ENCODE measurements at places on chromosomes 7 and 10. TPM values are rescaled to one million over a fixed set of nuclear protein-coding genes. Genes with fewer than 3 reads are reported as not detected.

CAPZA2 gene
- 78.1 TPM for total RNA-seq

IFIT3 gene
- total RNA-seq = 7.8 TPM

SCART1 gene
- total RNA-seq = 6.5 TPM

AMPH gene
- 5.9 TPM for total RNA-seq

CCDC146 gene
- 37.4 TPM for total RNA-seq

UNCX gene
- total RNA-seq = not detected

BMPER gene
- 1.00 TPM for total RNA-seq

MNX1 gene
- 11.7 TPM for total RNA-seq

ELN gene
- total RNA-seq = 147 TPM

VWA2 gene
- 3.3 TPM for total RNA-seq

CPXM2 gene
- 15.7 TPM for total RNA-seq

C10orf95 gene
- 0.82 TPM for total RNA-seq

SYT15 gene
- total RNA-seq = 0.80 TPM

HSPA12A gene
- 9.4 TPM for total RNA-seq

RELN gene
- total RNA-seq = 1.5 TPM

FAM13C gene
- total RNA-seq = 5.6 TPM

CLRN3 gene
- 167 TPM for total RNA-seq

- peak; percentile 17 for DNase-seq
Measured at GRCh38 chr7:45068236-45069023, 20.3 kb downstream of the NACAD start.

DNA sequence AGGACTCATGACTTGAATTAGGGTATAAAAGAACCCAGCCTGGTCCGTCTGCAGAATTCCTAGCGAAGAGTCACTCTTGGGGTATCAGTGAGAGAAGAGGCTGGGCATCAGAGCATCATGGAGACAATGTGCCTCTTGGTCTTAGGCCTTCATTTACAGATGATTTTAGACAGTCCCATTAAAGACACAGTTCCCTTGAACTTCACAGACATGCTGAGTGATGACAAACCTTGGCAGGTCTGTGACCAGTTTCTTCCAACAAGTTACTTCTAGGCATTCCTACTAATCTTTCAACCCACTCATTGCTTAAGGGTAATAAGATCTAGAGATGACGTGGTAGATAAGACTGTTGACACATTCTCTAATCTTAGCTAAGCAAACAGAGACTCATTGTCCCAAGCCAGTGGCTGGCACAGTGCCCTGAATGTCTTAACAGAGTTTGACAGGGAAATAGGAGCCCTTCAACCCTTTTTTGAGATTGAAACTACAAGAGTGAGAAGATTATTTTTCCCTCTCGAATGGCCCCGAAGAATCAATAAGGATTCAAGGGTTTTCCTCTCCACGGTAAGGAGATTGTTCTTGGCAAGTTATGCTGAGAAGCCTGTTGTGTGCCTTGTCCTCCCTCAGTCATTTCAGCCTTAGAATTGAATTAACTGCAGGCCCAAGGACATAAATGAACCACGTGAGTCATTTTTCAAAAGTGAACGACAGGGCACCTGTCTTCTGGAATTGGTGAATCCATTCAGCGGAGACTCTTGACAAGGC lies 281.1 kb downstream of the CCDC3 start:
- DNase-seq = peak; percentile 92

- no peak for DNase-seq
Measured at GRCh38 chr10:132264966-132265889, 42.5 kb downstream of the STK32C start.

GRCh38 chr7:3238525-3239210 lies 62.4 kb upstream of the SDK1 start:
- no peak for DNase-seq

DNA sequence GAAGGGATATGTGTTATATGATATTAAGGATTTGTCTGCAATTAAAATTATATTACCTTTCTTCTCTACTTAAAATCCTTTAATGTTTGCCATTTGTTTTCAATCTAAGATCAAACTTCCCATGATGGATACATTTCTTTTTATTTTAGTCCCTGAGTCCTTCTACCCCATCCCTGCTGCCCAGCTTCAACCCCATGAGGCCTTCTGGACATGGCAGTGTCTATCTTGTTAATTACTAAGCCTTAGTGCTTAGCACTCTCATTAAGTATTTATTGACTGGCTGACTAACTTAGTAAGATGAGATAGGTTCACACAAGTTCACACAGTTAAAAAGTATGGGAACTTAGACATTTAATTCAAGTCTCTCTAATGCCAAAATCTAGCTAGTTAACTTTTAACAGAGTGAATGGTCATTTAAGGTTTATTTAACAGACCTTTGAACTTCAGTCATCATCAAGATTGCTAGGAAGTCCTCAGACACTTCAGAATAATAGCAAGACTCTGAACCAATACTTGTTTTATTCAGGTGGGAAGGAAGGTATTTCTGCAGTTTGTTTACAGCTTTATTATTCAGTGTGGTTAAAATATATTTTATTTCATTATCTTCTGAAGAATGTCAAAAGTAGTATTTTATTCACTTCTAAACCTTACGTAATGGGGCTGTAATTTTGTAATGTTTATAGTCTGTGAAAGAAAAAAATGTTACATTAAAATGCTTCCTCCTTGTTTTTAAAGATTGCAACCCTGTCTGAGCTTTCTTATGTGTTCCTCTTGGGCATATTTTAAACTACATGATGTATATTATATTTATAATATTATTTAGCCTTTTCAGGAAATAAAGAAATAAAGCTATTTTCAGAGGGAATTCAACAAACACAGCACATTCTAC lies 848.9 kb downstream of the REEP3 start:
- DNase-seq = no peak

GRCh38 chr7:4103352-4104091 lies 578.6 kb upstream of the FOXK1 start:
- DNase-seq = no peak

- DNase-seq = no peak
Measured at GRCh38 chr10:113616244-113617074, 47.4 kb downstream of the NRAP start.

- DNase-seq = no peak
Measured at GRCh38 chr10:11050301-11051287, 32.9 kb downstream of the CELF2 start.

DNA sequence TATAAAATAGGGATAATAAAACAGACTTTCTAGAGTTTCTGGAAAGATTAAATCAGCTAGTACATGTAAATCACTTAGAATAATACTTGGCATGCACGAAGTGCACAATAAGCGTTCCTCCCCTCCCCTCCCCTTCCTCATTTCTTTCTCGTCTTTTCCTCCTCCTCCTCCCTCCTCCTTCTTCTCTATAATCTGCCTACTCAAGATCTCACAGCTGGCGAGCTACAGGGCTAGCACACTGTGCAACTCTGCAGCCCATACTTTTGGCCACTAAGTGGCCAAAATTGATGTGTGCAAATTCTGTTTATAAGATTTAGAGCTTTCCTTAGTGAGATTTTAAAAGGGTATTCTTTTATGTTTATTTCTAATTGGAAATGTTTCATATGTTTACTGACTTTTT lies 565.3 kb downstream of the PHTF2 start:
- DNase-seq = no peak

GRCh38 chr7:92824901-92825480 lies 11.4 kb downstream of the CDK6 start:
- DNase-seq = no peak

DNA sequence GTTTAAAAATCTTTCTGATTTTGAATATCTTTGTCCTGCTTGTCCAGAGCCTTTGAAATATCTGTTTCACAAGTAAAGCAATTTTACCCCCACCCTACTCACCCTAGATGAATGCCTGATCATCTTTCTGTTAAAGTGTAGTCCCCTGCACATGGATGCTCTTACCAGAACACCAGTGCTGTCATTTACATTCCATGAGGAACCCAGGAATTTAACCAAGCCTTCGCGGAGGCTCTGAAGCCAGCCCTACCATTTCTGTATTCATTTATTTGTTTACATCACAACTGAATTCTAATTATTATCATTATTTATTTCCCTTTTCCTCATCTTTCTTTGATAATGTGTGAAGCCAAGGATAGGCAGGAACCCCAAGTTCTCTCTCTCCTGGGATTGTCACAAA lies 167.8 kb upstream of the MYO3A start:
- no peak for DNase-seq

- DNase-seq = no peak
Measured at GRCh38 chr7:116166156-116166555, 44.2 kb upstream of the TES start.

DNA sequence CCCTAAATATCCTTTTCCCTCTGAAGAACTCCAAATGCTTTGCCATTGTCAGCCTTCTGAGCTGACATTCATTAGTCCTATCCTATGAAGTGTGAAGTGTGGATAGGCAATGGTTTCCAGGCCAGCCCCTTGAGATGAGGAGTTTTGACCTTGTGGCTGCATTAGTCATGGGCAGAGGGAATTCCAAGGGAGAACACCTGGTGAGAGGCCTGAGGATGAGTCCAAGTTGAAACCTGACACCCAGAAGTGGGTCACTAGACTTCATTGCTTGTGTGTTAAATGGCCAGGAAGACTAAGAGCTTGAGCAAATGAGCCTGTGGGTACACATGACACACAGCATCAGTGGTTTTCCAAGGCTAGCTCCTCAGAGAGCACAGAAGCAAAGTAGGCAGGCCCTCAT lies 260.8 kb downstream of the SKAP2 start:
- DNase-seq = no peak

DNA sequence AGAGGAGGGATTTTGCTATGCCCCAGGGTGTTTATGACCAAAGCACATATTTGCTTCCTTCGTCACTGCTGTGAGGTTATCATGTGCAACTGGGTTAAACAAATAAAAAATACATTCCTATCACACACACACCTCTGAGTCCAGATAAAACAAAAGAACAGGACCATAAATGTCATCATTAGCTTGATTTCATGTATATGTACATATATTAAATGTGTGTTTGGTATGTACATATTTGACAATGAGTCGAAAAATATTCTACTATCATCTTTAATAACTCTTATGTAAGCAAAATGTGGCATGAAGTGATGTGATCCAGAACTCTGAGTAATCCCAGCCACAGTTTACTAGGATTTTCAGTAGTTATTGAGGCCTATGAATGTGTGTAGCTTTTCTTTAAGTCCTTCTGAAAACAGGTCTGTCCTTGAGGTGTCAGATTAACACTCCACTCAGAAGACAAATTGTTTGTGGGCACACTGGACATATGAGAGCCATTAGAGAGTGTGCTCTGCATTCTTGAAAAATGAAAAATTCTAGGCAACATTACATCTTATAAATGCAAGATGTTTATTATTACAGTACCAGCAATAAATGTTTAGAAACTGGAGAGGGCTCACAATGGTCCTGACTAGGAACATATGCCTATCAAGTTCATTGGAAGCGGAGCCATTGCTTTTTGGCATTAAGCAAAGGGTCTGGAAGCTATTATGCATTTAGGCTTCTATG lies 335.1 kb upstream of the SEMA3A start:
- DNase-seq = no peak

- DNase-seq = no peak
Measured at GRCh38 chr10:104325436-104326435, 12.5 kb downstream of the ITPRIP start.

DNA sequence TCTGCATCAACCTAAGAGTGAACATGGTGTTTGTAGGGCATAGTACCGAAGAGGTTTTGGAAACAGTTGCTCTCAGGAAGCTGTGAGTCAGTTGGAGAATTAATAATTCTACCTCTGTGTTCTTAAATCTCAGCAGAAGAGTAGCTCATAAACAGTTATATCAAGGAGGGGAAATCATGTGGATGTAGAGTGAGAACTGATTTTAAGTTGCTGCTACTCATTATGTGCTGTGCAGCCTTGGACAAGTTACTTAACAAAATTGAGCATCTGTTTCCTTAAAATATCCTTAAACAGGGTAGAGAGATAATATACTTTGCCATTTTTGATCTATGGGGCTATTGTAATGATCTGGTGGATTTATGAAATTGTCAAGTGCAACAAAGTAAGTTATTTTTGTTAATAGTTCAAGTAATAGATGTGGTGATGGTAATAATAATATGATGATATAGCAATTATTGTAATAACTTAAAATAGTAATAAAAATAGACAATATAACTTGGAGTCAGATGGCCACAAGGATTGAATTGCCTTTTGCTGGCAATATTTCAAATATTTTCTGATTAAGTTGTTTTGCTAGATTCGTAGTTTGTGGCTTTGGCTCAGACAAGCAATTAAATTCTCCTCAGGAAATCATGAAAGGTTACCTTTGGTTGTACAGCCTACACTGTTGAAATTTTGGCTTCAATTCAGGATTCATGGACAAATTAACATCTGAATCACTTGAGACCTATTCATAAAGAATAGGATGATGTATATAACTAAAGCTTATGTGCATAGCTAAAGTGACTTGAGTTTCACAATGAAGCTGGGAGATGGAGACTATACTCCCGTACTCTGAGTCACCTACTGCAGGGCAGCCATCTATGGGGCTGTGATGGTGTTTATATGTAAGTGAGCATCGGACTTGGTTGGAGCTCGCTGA lies 228.5 kb downstream of the CDK14 start:
- DNase-seq = no peak

- no peak for DNase-seq
Measured at GRCh38 chr10:58311026-58311425, 23.8 kb upstream of the UBE2D1 start.

DNA sequence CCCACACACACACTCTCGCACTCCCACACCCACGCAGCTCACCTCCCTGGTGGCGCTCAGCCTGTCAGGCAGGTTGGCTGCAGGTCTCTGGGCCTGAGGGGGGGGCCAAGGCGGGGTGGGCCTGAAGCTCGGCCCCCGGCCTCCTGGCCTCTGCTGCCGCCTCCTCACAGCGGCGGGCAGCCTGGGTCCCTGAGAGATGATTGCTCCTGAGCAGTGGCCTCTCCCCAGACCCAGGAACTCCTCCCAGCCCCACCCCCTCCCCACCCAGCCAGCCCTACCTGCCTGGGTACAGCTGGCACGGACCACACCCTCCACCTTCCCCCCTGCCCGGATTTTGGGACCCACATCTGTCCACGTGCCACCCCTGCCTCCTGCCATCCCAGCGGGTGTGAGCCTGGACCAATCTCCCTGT lies 4.6 kb upstream of the TMEM184A start:
- DNase-seq = no peak

DNA sequence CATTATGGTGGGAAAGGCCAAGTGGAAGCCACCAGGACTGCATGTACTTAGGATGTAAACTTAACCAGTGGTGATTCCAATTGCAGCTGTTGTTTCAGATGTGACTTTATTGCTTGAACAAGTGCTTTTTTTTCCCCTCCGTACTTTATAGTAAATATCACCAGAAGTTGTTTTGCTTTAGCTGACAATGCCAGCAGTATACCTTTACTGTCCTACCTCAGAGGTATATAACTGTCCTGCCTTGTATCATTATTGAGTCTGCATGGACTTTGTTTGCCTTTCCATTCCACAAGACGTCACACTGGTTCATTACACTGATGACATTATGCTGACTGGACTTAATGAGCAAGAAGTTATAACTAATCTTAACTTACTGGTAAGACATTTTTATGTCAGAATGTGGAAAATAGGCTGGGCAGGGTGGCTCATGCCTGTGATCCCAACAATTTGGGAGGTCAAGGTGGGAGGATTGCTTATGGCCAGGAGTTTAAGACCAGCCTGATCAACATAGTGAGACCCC lies 77.1 kb upstream of the RAB18 start:
- no peak for DNase-seq
